ENCODE measurements at places on chromosomes 11 and 22.

GRCh38 chr11:120400564-120401364 lies 64.6 kb downstream of the ARHGEF12 start:
- no peak for DNase-seq
- H3K27me3 ChIP-seq: no peaks in the 10 kb centered on the region
- no peaks in the 10 kb centered on the region for H3K36me3 ChIP-seq
- H3K4me3 ChIP-seq: no peak overlapping the region
- no peak overlapping the region for H3K27ac ChIP-seq
- peaks cover 11% of the 10 kb centered on the region for H3K4me1 ChIP-seq

- peaks cover 14% of the 10 kb centered on the region for H3K36me3 ChIP-seq
- DNase-seq: no peak
- H3K4me1 ChIP-seq: peaks cover 41% of the 10 kb centered on the region
- peaks cover 24% of the 10 kb centered on the region for H3K27me3 ChIP-seq
Measured at GRCh38 chr11:62856333-62856895, 17.0 kb upstream of the WDR74 start.

DNA sequence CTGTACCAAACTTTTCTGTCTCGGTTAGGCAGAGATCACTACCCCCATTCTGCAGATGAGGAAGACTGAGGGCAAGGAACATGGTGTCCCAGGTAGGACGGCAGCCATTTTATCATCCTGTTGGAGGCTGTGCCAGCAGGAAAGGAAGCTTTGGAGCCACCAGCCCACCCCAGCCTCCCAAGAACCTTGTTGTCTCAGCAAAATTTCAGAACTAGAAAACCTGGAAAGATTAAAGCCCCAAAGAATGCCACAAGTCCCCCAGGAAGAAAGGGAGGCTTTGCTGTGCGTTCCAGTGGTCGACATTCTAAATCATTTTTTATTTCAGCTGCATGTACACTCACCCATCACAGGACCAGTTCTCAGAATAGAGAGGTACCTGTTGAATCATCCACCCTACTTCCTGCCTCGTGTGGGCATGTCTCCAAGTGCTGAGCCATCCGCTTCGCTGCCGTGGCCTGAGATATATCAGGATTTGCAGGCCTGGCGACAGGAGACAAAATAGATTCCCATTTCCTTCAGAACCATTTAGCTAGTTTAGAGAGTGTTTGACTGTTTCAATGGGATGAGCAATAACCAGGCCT lies 13.0 kb upstream of the EIF3D start:
- H3K4me3 ChIP-seq: no peak overlapping the region
- no peak overlapping the region for H3K27ac ChIP-seq
- peaks cover 7% of the 10 kb centered on the region for H3K27me3 ChIP-seq
- H3K36me3 ChIP-seq: no peaks in the 10 kb centered on the region
- no peaks in the 10 kb centered on the region for H3K4me1 ChIP-seq
- no peak for DNase-seq

DNA sequence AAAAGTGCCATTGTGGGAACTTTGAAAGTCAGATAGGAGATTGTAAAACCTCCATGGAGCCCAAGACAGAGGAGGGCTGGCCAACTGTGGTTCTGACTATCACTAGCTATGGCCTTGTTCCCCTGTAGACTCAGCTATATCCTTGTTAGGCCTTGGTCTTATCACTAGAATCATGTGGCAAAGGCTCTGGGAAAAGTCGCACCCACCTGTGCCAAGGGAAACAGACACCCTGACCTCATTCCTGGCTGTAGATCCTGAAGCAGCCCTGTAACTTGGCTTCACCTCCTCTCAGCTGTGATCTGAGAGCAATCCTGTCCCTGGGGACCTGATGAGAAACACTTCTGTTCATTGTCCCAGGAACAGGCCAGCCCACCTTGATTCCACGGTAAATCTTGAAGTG lies 566.2 kb downstream of the TMEM135 start:
- H3K4me1 ChIP-seq: no peaks in the 10 kb centered on the region
- H3K27ac ChIP-seq: no peak overlapping the region
- H3K27me3 ChIP-seq: peaks cover 2% of the 10 kb centered on the region
- DNase-seq: no peak

- H3K27me3 ChIP-seq: no peaks in the 10 kb centered on the region
- H3K4me3 ChIP-seq: no peak overlapping the region
- no peak overlapping the region for H3K27ac ChIP-seq
- no peaks in the 10 kb centered on the region for H3K36me3 ChIP-seq
- no peak for DNase-seq
Measured at GRCh38 chr11:92552942-92553341, 328.3 kb downstream of the FAT3 start.

DNA sequence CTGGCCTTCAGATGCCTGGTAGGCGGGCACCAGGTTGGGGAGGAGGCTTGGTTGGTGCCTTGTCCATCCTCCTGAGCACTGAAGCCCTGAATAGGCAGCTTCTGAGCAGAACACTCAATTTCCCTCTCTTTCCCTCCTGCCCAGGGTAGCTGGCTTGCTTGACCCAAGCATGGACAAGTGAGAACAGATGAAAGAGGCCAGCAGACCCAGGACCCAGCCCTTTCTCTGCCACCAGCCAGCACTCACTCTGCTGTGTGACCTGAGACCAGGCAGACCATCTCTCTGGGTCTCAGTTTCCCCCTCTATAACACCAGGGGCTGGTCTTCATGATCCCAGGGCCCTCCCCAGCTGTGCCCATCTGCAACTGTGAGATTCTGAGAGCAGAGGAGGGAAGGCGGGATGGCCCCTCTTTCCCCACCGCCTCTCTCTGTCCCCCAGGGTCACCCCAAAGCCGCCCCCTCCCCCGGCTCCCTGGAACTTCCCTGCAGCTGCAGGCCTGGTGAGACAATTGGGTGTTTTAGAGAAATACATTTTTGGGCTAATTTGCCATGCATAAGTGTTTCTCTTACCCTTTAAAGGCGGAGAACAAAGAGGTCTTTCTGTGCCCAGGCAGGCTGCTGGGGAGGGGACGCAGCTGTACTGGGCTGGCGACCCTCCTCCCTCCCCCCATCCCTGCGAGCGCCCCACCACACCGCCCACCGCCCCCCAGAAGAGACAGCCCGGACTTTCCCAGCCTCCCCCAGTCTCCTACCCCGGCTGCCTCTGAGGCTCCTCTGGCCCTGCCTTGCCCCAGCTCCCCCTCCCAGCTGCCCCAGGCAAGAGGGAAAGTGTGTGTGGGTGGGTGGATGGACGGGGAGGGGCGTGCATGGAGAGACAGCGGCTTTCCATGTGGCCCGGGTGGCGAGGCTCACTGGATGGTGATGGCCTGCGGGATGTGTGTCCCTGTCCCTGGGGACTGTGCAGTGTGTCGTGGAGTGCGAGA lies 30.8 kb upstream of the PICK1 start:
- peaks cover 2% of the 10 kb centered on the region for H3K27me3 ChIP-seq
- peaks cover 19% of the 10 kb centered on the region for H3K4me1 ChIP-seq
- H3K36me3 ChIP-seq: no peaks in the 10 kb centered on the region
- DNase-seq: no peak
- peak overlapping the region; percentile 61 for H3K27ac ChIP-seq

GRCh38 chr11:2818503-2818902 lies 67.1 kb downstream of the CDKN1C start:
- H3K27ac ChIP-seq: no peak overlapping the region
- DNase-seq: no peak
- H3K27me3 ChIP-seq: peaks cover 4% of the 10 kb centered on the region
- H3K36me3 ChIP-seq: peaks cover 4% of the 10 kb centered on the region

DNA sequence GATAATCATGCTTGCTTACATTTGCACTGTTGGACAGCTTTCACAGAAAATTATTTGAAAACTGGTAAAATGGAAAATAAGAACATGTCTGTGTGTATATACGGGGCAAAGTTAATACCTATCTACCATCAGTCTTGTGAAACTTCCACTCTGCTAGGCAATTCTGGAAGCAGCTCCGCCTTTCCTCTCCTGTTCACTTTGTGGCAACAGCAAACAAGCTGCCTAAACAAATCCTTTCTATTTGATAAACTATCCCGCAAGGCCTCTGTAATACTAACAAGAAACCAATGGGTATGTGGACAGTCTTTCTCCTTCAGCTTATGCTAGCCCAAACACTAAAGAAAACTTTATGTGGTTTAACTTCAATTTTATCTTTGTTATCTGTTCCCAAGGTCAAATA lies 39.2 kb upstream of the RAPSN start:
- H3K27ac ChIP-seq: no peak overlapping the region
- H3K27me3 ChIP-seq: no peaks in the 10 kb centered on the region
- no peak overlapping the region for H3K4me3 ChIP-seq
- H3K4me1 ChIP-seq: peaks cover 22% of the 10 kb centered on the region
- DNase-seq: no peak
- H3K36me3 ChIP-seq: peaks cover 9% of the 10 kb centered on the region

GRCh38 chr11:122038543-122038942 lies 77.5 kb downstream of the BLID start:
- H3K4me1 ChIP-seq: no peaks in the 10 kb centered on the region
- DNase-seq: no peak
- H3K27ac ChIP-seq: no peak overlapping the region
- no peak overlapping the region for H3K4me3 ChIP-seq
- H3K27me3 ChIP-seq: peaks cover 3% of the 10 kb centered on the region

- H3K27me3 ChIP-seq: no peaks in the 10 kb centered on the region
- DNase-seq: no peak
- no peaks in the 10 kb centered on the region for H3K36me3 ChIP-seq
- H3K4me1 ChIP-seq: peaks cover 30% of the 10 kb centered on the region
Measured at GRCh38 chr11:130220311-130221035, 60.9 kb downstream of the ST14 start.

- no peaks in the 10 kb centered on the region for H3K27me3 ChIP-seq
- peak overlapping the region; percentile 87 for H3K27ac ChIP-seq
- peaks cover 87% of the 10 kb centered on the region for H3K4me1 ChIP-seq
- peaks cover 13% of the 10 kb centered on the region for H3K36me3 ChIP-seq
Measured at GRCh38 chr11:13316528-13316961, 39.0 kb downstream of the BMAL1 start.

GRCh38 chr11:14775897-14776296 lies 116.1 kb downstream of the CYP2R1 start:
- no peaks in the 10 kb centered on the region for H3K4me1 ChIP-seq
- no peak overlapping the region for H3K27ac ChIP-seq
- H3K27me3 ChIP-seq: peaks cover 2% of the 10 kb centered on the region

DNA sequence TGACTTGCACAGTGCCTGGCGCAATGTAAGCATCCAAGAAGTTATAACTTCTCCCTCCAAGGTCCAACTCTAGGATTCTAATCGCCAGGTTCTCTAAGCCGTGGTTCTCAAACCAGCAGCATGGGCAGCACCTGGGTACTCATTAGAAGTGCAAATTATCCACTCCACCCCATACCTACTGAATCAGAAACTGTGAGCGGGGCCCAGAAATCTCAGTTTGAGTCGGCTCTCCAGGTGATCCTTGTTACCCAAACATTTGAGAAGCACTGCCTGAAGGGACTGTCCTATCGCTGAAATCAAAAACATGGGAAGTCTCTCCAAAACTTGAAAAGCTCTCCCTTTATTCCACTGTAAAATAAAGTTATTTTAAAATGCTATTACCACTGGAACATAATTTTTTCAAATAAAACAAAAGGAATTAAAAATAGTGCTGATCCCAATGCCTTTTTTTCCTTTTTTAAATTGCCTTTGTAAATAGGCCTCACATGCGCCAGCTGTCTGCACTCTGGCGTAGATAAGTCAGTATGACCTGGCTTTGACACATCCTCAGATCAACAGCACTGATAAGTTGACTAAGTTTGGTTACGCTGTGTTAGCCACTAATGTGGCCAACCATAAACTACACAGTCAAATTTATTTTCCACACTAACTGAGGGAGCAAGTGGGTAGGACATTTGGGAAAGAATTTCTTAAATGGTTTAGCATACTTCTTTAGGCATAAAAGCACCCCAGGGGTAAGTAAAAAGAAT lies 8.4 kb upstream of the CTR9 start:
- H3K27me3 ChIP-seq: peaks cover 10% of the 10 kb centered on the region
- H3K27ac ChIP-seq: peak overlapping the region; percentile 79
- DNase-seq: peak; percentile 69
- H3K4me1 ChIP-seq: peaks cover 37% of the 10 kb centered on the region
- peak overlapping the region; percentile 88 for H3K4me3 ChIP-seq

- no peak overlapping the region for H3K4me3 ChIP-seq
- H3K27me3 ChIP-seq: peaks cover 1% of the 10 kb centered on the region
- H3K36me3 ChIP-seq: no peaks in the 10 kb centered on the region
- no peak overlapping the region for H3K27ac ChIP-seq
- H3K4me1 ChIP-seq: no peaks in the 10 kb centered on the region
- no peak for DNase-seq
Measured at GRCh38 chr11:24286238-24286637, 210.6 kb upstream of the LUZP2 start.

GRCh38 chr11:62665599-62666258 lies 617 bp downstream of the CSKMT start:
- H3K4me1 ChIP-seq: peaks cover 39% of the 10 kb centered on the region
- peaks cover 3% of the 10 kb centered on the region for H3K36me3 ChIP-seq
- peak overlapping the region; percentile 91 for H3K4me3 ChIP-seq
- peaks cover 12% of the 10 kb centered on the region for H3K27me3 ChIP-seq
- peak overlapping the region; percentile 86 for H3K27ac ChIP-seq

GRCh38 chr22:48722661-48723060 lies 1105.0 kb downstream of the BRD1 start:
- H3K4me3 ChIP-seq: no peak overlapping the region
- H3K4me1 ChIP-seq: no peaks in the 10 kb centered on the region
- peaks cover 2% of the 10 kb centered on the region for H3K27me3 ChIP-seq
- H3K27ac ChIP-seq: no peak overlapping the region
- DNase-seq: no peak
- no peaks in the 10 kb centered on the region for H3K36me3 ChIP-seq

DNA sequence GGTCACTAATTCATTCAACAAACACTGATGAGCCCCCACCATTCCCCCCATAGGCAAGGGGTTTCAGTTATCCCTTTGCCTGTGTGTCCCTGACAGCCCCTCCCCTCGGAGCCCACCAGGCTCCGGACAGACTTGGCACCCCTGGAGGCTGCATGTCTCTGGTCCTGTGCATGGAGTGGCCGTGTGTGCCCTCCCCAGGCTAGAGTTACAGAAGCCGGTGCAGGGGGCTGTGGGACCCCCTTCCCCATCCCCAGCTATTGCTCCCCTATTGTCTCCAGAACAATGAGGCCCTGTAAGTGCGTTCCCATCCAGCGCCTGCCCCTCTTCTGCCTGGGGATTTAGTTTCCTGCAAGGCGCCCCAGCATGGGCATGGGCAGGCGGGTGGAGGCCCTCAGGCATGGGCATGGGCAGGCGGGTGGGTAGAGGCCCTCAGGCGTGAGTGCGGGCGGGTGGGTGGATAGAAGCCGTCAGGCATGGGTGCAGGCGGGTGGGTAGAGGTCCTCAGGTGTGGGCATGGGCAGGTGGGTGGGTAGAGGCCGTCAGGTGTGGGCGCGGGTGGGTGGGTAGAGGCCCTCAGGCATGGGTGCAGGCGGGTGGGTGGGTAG lies 1.5 kb downstream of the MUC2 start:
- H3K27ac ChIP-seq: no peak overlapping the region
- no peak overlapping the region for H3K4me3 ChIP-seq
- no peak for DNase-seq
- H3K36me3 ChIP-seq: no peaks in the 10 kb centered on the region
- H3K4me1 ChIP-seq: no peaks in the 10 kb centered on the region

GRCh38 chr22:47201996-47202818 lies 439.8 kb downstream of the TBC1D22A start:
- H3K4me1 ChIP-seq: no peaks in the 10 kb centered on the region
- H3K4me3 ChIP-seq: no peak overlapping the region
- H3K27ac ChIP-seq: no peak overlapping the region
- peaks cover 3% of the 10 kb centered on the region for H3K27me3 ChIP-seq
- DNase-seq: no peak

- no peak overlapping the region for H3K4me3 ChIP-seq
- H3K27me3 ChIP-seq: peaks cover 2% of the 10 kb centered on the region
- no peak overlapping the region for H3K27ac ChIP-seq
- H3K36me3 ChIP-seq: no peaks in the 10 kb centered on the region
Measured at GRCh38 chr11:119860561-119861094, 131.6 kb upstream of the NECTIN1 start.

GRCh38 chr11:61766353-61766841 lies 14.0 kb downstream of the MYRF start:
- H3K27ac ChIP-seq: no peak overlapping the region
- no peak overlapping the region for H3K4me3 ChIP-seq
- no peaks in the 10 kb centered on the region for H3K36me3 ChIP-seq
- H3K4me1 ChIP-seq: peaks cover 2% of the 10 kb centered on the region
- no peaks in the 10 kb centered on the region for H3K27me3 ChIP-seq
